Liver (tissue), 10 donors: ENCODE measurements at places on chromosomes 3 and 15. TPM values are rescaled to one million over a fixed set of nuclear protein-coding genes. Genes with fewer than 3 reads are reported as not detected.

The NR2E3 gene
- total RNA-seq: 0.17 TPM

The TRH gene
- not detected for total RNA-seq

The IL17RC gene
- total RNA-seq: 15.4 TPM

The HRG gene
- 139 TPM for total RNA-seq

DNA sequence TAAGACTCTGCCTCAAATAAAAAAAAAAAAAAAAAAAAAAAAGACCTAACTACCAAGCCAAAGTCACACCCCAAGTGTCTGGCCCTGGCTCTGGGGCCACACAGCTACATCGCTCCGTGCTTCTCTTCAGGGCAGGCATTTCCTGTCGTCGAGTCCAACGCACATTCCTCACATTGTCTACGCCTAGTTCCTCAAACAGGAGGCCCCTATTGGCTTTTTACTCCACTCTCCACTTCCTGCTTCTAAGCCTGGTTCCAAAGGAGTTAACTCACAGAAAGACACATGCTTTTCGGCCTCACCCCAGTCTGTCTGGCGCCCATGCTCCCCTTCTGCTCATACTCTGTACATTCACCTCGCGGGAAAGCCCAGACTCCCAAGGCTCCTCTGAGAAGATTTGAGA is 28.8 kb downstream of the KNG1 start:
- H3K27me3 ChIP-seq: no peaks in the 10 kb centered on the region
- no peak for DNase-seq
- H3K4me3 ChIP-seq: no peak overlapping the region
- peaks cover 41% of the 10 kb centered on the region for H3K4me1 ChIP-seq
- peak overlapping the region; percentile 22 for H3K27ac ChIP-seq

DNA sequence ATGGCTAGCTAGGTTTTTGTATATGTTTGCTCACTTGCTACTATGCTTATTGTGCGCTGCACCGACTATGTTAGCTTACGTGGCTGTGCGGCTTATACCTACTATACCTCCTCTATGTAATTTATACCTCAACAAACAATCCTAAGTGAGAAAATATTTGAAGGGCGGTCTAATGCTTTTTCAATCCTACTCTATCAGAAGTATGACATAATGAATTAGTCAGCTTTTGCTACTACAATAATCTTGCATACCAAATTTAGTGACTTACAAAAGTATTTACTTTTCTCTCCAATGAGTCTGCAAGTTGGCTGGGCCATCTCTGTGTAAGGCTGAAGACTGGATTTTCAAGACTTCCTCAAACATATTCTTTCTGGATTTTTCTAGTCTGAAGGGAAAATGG is 391.2 kb upstream of the NECTIN3 start:
- H3K27me3 ChIP-seq: no peaks in the 10 kb centered on the region
- H3K27ac ChIP-seq: no peak overlapping the region
- DNase-seq: no peak
- H3K4me1 ChIP-seq: peaks cover 7% of the 10 kb centered on the region
- no peaks in the 10 kb centered on the region for H3K36me3 ChIP-seq

DNA sequence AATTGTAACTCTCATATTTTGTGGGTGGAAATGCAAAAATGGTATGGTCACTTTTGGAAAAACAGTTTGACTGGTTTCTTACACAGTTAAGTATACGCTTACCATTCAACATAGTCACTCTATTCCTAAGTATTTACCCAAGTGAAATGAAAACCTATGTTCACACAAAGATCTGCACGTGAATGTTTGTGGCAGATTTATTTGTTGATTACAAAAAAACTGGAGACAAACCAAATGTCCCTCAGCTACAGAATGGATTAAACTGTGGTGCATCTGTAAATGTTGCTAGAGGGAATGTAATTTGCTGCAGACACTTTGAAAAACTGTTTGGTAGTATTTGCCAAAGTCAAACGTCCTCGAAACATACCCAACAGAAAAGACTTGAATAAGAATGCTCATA is 29.3 kb downstream of the ACKR2 start:
- H3K36me3 ChIP-seq: no peaks in the 10 kb centered on the region
- no peak for DNase-seq
- peaks cover 8% of the 10 kb centered on the region for H3K4me1 ChIP-seq
- H3K27ac ChIP-seq: no peak overlapping the region

- no peak for DNase-seq
- H3K4me1 ChIP-seq: no peaks in the 10 kb centered on the region
- no peak overlapping the region for H3K27ac ChIP-seq
- peaks cover 11% of the 10 kb centered on the region for H3K36me3 ChIP-seq
- H3K4me3 ChIP-seq: no peak overlapping the region
These were observed 26.0 kb downstream of the LARS2 start for GRCh38 chr3:45414341-45414740.

GRCh38 chr3:51024765-51025632 is 350.3 kb downstream of the DOCK3 start:
- DNase-seq: no peak
- H3K27ac ChIP-seq: no peak overlapping the region
- no peaks in the 10 kb centered on the region for H3K36me3 ChIP-seq
- no peaks in the 10 kb centered on the region for H3K27me3 ChIP-seq
- H3K4me3 ChIP-seq: no peak overlapping the region

DNA sequence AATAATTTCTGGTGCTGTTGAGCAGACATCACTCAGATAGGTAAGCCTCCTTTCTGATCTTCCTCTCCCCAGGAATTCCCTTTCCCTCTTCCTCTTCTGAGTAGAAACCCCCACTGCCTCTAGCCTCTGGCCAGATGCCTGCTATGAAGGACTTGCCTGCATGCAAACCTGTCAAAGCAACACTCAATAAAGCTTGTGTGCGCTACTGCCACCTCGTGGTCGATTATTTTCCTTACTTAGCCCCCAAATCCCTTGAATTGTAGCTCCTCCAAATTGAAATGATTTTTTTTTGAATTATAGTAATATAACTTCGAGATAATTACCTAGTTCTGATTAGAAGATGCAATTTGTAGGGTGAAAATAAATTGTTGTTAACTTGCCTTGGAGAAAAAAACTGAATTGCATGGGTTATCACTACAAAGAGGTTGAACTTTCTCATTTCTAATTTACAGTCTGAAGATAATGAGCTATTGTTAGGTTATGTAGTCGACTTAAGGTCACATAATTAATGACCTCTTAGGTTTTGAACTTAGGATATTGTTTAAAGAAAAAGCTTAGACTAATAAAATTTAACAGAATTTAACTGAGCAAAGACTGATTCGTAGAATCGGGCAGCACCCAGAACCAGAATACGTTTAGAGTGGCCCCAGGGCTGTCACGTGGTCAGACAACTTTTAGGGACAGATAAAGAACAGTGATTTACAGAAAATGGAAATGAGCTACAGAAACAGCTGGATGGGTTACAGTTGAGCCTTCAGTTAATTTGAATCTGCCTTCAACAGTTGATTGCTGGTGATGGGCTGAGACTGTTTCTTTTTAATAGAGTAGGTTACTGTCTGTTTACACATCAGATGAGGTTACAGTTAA is 269.3 kb downstream of the ARPP21 start:
- peak; percentile 66 for DNase-seq
- no peak overlapping the region for H3K27ac ChIP-seq
- H3K27me3 ChIP-seq: no peaks in the 10 kb centered on the region
- no peak overlapping the region for H3K4me3 ChIP-seq
- H3K4me1 ChIP-seq: peaks cover 2% of the 10 kb centered on the region
- H3K36me3 ChIP-seq: no peaks in the 10 kb centered on the region

DNA sequence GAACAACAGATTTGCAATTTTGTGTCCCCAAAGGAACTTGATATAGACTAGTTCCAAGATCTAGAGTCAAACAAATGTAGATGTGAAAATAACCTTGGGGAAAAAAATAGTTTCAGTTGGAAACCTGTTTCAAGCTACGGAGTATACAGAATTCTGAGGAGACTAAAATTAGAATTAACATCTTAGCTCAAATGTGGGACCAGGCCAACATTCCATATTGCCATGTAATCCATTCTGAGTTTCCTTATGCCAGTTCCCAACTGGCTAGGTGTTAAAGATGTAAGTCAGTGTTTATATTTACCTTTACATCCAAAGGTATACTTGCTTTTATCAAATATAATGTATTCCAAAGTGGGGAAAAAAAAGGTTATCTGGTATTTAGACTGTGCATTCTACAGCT is 76.3 kb downstream of the UBE3A start:
- H3K4me3 ChIP-seq: no peak overlapping the region
- H3K27ac ChIP-seq: no peak overlapping the region
- no peaks in the 10 kb centered on the region for H3K4me1 ChIP-seq
- no peak for DNase-seq

GRCh38 chr3:9387322-9387655 is 10.1 kb upstream of the SETD5 start:
- peaks cover 74% of the 10 kb centered on the region for H3K36me3 ChIP-seq
- DNase-seq: no peak
- H3K27ac ChIP-seq: no peak overlapping the region
- H3K4me1 ChIP-seq: no peaks in the 10 kb centered on the region
- no peak overlapping the region for H3K4me3 ChIP-seq
- no peaks in the 10 kb centered on the region for H3K27me3 ChIP-seq

- DNase-seq: no peak
- no peaks in the 10 kb centered on the region for H3K4me1 ChIP-seq
- H3K36me3 ChIP-seq: no peaks in the 10 kb centered on the region
- no peaks in the 10 kb centered on the region for H3K27me3 ChIP-seq
These were observed 24.1 kb upstream of the GOLGA8A start for GRCh38 chr15:34461730-34462129.

- peaks cover 9% of the 10 kb centered on the region for H3K4me1 ChIP-seq
- no peaks in the 10 kb centered on the region for H3K36me3 ChIP-seq
- H3K4me3 ChIP-seq: no peak overlapping the region
- no peak for DNase-seq
- no peak overlapping the region for H3K27ac ChIP-seq
These were observed 134.1 kb upstream of the ARPP21 start for GRCh38 chr3:35505181-35505580.

DNA sequence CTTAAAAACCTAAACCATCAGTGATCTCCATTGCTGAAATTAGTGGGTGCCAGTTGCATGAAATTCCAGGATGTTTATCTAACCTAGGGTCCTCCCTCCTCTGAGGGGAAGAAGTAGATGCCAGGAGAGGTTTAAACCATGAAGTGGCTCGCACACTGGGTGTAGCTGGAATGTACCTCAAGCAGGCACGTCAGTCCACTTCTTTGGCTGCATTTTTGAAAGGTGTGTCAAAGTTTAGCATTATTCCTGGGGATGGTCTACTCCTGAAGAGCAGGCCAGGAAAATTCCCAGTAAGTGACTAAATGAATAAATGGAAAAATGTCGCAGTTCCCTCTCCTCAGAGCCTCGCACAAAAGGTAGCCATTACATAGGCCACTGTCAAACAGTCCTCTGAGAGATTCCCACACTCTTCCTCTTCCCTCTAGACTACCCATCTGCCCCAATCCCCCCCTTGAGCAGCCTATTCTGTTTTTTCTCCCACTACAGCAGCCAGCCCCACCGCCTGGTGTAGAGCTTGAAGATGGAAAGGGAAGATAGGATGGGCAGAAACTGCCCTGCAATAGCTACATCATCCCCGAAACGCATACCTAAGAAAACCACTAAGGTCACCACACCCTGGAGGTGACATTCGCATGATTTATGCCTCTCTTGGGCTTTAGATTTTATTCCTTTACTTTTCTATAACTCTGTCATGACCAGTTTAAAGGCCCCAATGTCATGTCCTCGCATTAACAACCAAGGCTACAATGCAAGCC is 655 bp upstream of the TMOD3 start:
- no peaks in the 10 kb centered on the region for H3K36me3 ChIP-seq
- no peak for DNase-seq
- no peaks in the 10 kb centered on the region for H3K27me3 ChIP-seq
- H3K4me1 ChIP-seq: peaks cover 15% of the 10 kb centered on the region
- no peak overlapping the region for H3K27ac ChIP-seq
- H3K4me3 ChIP-seq: no peak overlapping the region

- no peak for DNase-seq
- H3K4me1 ChIP-seq: no peaks in the 10 kb centered on the region
- no peak overlapping the region for H3K4me3 ChIP-seq
- H3K27me3 ChIP-seq: no peaks in the 10 kb centered on the region
- H3K36me3 ChIP-seq: no peaks in the 10 kb centered on the region
These were observed 53.8 kb upstream of the RAB6B start for GRCh38 chr3:133949438-133949837.

GRCh38 chr3:99780749-99781148 is 36.9 kb upstream of the CMSS1 start:
- no peaks in the 10 kb centered on the region for H3K27me3 ChIP-seq
- no peaks in the 10 kb centered on the region for H3K4me1 ChIP-seq
- no peak overlapping the region for H3K27ac ChIP-seq
- no peaks in the 10 kb centered on the region for H3K36me3 ChIP-seq

DNA sequence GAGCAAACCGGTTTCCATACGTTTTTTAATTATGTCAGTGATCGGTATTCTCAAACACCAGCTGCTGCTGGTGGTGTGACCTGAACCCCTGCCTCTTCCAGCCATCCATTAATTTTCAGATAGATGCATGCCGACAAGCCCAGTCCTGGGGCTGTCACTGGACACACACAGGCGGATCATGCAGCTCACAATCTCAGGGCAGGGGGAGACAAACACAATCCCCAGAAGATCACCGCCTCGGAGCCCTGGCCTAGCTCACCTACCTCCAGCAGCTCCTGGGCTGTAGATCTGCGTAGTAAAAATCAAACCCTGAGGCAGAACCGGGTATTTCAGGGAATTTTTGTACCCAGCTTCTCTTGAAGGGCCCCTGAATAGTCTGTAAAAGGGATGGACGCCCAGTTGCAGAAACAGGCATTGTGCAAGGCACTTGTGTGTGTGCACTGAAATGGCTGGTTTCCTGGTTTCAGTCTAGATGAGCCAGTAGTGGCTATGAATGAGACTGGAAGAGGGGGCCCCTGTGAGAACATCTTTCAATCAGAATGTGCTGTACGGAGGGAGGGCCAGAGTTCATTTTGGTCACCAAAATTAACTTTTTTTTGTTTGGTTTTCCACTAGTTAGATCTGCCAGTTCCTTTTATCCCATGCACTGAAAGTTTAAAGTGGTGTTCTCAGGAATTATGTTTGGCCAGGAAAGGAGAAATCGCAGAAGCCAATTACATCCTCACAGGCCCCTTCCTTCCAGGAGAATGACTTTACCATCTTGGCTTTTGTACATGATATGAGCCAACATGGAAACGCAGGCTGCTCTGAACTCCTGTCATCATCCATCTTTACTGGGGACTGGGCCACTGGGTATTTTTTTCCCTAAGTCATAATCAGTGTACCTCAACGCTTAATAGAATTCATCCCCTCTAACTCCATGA is 55.0 kb upstream of the RPL32 start:
- DNase-seq: no peak
- peaks cover 28% of the 10 kb centered on the region for H3K36me3 ChIP-seq
- no peak overlapping the region for H3K4me3 ChIP-seq
- H3K27me3 ChIP-seq: no peaks in the 10 kb centered on the region
- peaks cover 2% of the 10 kb centered on the region for H3K4me1 ChIP-seq
- no peak overlapping the region for H3K27ac ChIP-seq
